ENCODE measurements at places on chromosomes 11 and 22.
A peak's percentile ranks its signal among the peaks of the same experiment; 100 is the strongest.

DNA sequence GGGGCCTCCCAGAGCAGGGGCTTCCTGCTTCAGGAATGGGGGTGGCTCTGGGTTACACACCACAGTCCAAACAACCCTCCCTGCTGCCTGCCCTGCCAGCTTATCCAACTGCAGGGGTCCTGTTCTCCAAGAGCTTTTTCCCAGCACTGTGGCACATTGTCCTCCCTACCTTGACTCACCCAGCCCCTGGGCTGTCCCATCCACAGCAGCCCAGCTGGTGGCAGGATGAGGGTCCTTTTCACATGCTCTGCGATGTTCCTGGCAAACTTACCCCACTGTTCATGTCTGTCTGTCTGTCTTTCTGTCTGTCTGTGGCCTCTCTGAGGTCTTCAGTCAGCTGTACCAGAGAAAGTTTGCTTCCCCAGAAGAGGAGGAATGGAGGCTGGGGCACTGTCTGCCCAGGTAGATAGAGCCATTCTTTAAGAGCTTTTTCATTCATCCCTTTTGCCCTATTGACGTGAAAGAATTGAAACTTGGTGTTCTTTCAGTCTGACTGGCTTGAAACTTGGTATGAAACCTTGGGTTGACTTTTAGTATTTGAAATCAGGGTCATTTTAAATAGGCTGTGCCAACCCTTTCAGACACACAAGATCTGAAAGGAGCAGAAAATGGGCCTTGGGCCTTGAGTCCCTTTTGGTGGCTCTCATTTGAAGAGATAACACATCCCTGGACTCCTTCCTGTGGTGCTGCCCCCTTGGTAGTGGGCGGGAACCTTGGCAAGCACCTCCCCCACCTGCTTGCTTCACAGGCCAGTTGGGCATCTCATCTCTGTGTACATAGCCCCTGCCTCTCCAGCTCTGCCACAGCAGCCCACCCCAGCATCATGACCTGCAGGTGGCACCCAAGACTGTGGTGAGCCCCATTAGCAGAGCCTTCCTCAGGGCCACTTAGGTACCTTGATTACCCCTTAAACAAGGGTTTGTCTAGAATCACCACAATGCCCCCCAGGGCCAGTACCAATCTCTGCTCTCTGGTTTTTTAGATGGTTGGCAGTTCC is 74.6 kb upstream of the SUSD2 start:
- peak; percentile 39 for DNase-seq

DNA sequence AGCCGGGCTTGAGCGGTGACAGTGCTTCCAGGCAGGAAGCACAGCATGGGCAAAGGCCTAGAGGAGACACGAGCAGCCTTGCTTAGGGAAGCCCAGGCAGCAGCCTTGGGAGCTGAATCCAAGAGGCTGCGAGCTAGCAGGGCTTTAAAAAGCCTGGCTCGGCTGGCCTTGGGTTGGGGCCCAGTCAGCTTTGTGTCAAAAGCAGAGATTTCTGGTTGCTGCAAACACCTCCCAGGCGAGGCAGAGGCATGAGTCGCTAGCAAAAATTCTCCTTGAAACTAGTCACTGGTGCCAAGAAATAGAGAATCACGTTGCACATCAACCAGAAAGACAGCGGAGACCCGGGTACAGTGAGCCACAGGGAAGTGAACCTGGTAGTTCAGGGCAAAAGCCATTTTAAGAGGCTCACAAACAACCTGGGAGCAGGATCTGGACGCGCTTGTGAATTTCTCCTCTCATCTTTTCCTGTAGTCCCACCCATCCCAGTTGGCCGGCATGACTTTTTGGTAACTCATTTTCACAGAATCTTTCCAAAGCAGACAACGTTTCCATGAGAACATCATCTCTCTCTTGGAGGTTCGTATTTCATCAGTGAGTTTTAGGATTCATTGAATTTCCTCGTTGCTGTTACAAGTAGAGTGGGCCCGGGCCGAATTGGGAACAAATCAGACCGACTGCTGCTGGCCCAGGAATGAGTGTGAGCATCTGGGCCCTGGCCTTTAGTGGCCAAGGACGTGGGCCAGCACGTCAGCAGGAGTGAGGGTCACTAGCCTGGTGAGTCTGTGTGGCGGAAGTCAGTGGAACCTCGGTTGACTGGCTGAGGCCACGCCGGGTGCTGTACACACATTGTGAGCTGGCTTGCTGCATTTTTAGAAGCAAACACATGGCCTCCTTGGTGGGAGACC is 16.4 kb upstream of the FGF4 start:
- no peak for DNase-seq

GRCh38 chr11:61598886-61599868 is 18.3 kb upstream of the SYT7 start:
- no peak for DNase-seq

DNA sequence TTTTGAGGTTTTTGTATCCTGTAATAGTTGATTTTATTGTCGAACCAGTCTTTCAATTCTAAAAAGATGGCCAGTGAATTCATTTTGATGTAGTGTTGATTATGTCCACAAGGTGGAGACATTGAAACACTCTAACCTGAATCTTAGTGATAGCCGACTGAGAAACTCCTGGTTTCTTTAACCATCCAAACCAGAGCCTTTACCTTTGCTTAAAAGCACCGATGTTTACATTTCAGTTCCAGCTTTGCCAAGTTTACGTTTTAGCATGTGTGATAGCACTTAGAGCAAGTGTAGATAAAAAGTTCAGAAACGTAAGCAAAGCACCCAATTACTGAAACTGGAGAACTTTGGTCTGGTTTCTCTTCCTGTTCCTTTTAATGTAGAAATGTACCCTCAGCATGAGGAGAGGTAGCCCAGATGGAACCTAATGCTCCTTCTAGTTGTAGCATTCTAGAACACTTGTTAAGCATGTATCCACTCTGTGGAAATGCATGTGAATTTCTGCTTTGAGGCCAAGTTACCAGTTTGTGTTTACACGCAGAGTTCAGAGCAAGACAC is 208.6 kb downstream of the DBX1 start:
- peak; percentile 22 for DNase-seq

DNA sequence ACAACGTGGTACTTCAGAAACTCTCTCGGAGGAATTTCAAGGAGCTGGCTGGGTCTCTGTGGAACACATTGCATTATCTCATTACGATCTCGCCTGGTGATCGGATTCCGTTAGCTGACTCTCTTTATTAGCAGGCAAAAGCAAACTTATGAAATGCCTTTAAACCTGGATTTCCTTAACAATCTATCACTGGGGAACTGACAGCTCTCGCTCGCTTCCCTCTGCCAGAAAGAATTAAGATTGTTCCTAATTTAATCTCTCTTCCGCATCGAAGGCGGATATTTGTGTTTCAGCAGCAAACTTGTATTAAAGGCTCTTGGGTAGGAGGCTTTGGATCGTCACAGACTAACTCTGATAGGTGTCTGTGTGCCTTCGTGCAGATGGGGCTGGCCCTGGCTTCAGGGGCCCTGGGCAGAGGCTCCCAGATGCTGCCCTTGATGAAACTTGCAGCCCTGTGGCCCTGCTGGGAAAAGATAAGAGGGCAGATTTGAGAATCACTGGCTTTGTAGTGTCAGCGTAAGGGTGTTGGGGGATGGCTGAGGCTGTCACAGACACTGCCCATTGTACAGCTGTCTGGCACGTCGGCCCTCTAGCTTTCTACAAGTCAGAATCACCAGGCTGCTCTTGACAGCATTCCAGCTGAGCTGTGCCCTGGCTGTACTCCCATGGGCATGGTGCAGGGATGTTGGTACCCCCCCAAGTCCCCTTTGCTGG is 162.2 kb upstream of the NECTIN1 start:
- no peak for DNase-seq

All from activated CD8-positive, alpha-beta T cell treated with anti-CD3 and anti-CD28 coated beads, Interleukin-2, amount 10 ng/mL, durations not matched to agents 7 days and 5 days (primary cell).